ENCODE measurements at places on chromosomes 7 and 10. TPM values are rescaled to one million over a fixed set of nuclear protein-coding genes. Genes with fewer than 3 reads are reported as not detected.

- no peak for DNase-seq
- peaks cover 51% of the 10 kb centered on the region for H3K36me3 ChIP-seq
- H3K4me3 ChIP-seq = no peak overlapping the region
- no peaks in the 10 kb centered on the region for H3K27me3 ChIP-seq
Observed at GRCh38 chr10:6234371-6234770, 31.6 kb downstream of the PFKFB3 start.

Gene KCNH2
- total RNA-seq = 1.7 TPM

- no peaks in the 10 kb centered on the region for H3K27me3 ChIP-seq
- no peaks in the 10 kb centered on the region for H3K36me3 ChIP-seq
- H3K27ac ChIP-seq = no peak overlapping the region
- DNase-seq = no peak
Observed at GRCh38 chr10:5552376-5553321, 27.9 kb downstream of the CALML3 start.

GRCh38 chr10:103492655-103493261, 747 bp upstream of the NEURL1 start:
- H3K27ac ChIP-seq = no peak overlapping the region
- H3K4me3 ChIP-seq = no peak overlapping the region
- no peaks in the 10 kb centered on the region for H3K36me3 ChIP-seq
- no peak for DNase-seq

GRCh38 chr10:47164126-47164799, 135.7 kb upstream of the GDF10 start:
- H3K36me3 ChIP-seq = no peaks in the 10 kb centered on the region
- H3K27ac ChIP-seq = no peak overlapping the region
- no peak for DNase-seq
- H3K27me3 ChIP-seq = no peaks in the 10 kb centered on the region
- H3K4me3 ChIP-seq = no peak overlapping the region
- H3K4me1 ChIP-seq = peaks cover 7% of the 10 kb centered on the region

- no peak overlapping the region for H3K27ac ChIP-seq
- H3K27me3 ChIP-seq = no peaks in the 10 kb centered on the region
- no peaks in the 10 kb centered on the region for H3K36me3 ChIP-seq
- no peak overlapping the region for H3K4me3 ChIP-seq
- H3K4me1 ChIP-seq = no peaks in the 10 kb centered on the region
Observed at GRCh38 chr10:33635967-33636515, 301.6 kb upstream of the NRP1 start.

- peak; percentile 15 for DNase-seq
- H3K4me3 ChIP-seq = no peak overlapping the region
- H3K4me1 ChIP-seq = no peaks in the 10 kb centered on the region
- no peaks in the 10 kb centered on the region for H3K36me3 ChIP-seq
- no peaks in the 10 kb centered on the region for H3K27me3 ChIP-seq
Observed at GRCh38 chr7:51009716-51010496, 227.2 kb upstream of the GRB10 start.

- H3K36me3 ChIP-seq = no peaks in the 10 kb centered on the region
- H3K4me3 ChIP-seq = no peak overlapping the region
- peak; percentile 95 for DNase-seq
- no peak overlapping the region for H3K27ac ChIP-seq
Observed at GRCh38 chr10:129694691-129695243, 227.7 kb downstream of the MGMT start.

Gene DDC
- total RNA-seq = 2.1 TPM

DNA sequence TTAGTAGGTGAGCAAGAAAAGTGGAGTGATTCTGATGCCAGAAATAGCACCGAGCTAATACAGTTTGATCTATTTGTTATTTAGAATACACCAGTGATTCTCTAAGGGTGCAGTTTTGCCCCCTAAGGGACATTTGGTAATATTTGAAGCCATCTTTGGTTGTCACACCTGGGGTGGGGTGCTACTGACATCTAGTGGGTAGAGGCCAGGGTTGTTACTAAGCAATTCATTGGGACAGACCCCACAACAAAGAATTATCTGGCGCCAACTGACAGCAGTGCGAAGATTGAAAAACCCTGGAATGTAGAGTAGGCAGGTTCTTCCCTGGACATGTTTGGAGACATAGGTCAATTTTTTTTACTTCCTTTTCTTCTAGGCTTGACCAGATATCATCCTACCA, 14.6 kb downstream of the PALS2 start:
- no peaks in the 10 kb centered on the region for H3K4me1 ChIP-seq
- no peak overlapping the region for H3K27ac ChIP-seq
- H3K36me3 ChIP-seq = no peaks in the 10 kb centered on the region
- no peak overlapping the region for H3K4me3 ChIP-seq
- no peaks in the 10 kb centered on the region for H3K27me3 ChIP-seq

DNA sequence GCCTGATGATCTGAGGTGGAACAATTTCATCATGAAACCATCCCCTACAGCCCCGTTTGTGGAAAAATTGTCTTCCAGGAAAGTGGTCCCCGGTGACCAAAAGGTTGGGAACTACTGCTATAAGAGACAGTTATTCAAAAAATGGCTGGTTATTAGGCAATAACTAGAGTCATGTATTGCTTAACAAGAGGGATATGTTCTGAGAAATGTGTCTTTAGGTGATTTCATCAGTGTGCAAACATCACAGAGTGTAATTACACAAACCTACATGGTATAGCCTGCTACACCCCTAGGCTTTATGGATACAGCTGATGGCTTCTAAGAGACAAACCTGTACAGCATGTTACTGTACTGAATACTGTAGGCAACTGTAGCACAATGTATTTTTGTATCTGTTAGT, 71.3 kb upstream of the CSTF2T start:
- H3K4me3 ChIP-seq = no peak overlapping the region
- H3K4me1 ChIP-seq = no peaks in the 10 kb centered on the region
- H3K27ac ChIP-seq = no peak overlapping the region
- no peak for DNase-seq
- H3K36me3 ChIP-seq = no peaks in the 10 kb centered on the region

- no peak overlapping the region for H3K27ac ChIP-seq
- H3K4me1 ChIP-seq = peaks cover 16% of the 10 kb centered on the region
- peak; percentile 65 for DNase-seq
- no peak overlapping the region for H3K4me3 ChIP-seq
- H3K27me3 ChIP-seq = no peaks in the 10 kb centered on the region
Observed at GRCh38 chr10:4650582-4650981, 175.4 kb upstream of the AKR1E2 start.

DNA sequence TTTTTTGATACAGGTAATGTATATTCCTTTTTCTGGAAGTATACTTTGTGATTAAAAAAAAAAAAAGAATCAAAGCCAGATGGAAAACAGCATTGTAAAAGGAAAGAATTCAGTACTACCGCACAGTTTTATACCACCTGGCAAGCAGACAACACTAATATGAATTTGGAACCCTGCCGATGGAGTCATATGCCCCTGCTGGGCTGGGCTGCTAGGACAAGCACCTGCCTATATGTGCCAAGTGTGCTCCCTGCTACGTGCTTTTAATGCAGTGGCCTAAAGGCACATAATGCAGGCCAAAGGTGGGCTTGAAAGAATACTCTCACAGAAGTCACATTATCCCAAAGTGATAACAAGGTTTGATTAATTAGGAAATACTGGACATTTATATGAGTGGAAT, 29.8 kb upstream of the WAC start:
- H3K27ac ChIP-seq = no peak overlapping the region
- H3K36me3 ChIP-seq = no peaks in the 10 kb centered on the region
- no peaks in the 10 kb centered on the region for H3K4me1 ChIP-seq

DNA sequence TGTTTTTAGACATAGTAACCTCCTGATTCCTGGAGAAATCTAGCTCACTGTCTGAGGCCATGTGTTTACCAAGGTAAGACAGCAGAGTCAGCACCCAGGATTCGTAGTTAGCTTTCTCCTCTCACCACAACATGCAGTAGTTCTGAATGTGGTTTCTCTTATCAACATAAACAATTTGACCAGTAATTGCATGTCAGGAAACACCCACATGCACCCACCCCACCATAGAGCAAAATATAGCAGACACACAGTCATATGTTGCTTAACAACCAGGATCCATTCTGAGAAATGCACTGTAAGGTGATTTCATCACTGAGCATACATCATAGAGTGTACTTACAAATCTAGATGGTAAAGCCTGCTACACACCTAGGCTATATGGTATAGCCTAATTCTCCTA, 1004.0 kb downstream of the ANKRD7 start:
- DNase-seq = no peak
- no peak overlapping the region for H3K27ac ChIP-seq
- no peak overlapping the region for H3K4me3 ChIP-seq
- H3K4me1 ChIP-seq = no peaks in the 10 kb centered on the region
- no peaks in the 10 kb centered on the region for H3K36me3 ChIP-seq

DNA sequence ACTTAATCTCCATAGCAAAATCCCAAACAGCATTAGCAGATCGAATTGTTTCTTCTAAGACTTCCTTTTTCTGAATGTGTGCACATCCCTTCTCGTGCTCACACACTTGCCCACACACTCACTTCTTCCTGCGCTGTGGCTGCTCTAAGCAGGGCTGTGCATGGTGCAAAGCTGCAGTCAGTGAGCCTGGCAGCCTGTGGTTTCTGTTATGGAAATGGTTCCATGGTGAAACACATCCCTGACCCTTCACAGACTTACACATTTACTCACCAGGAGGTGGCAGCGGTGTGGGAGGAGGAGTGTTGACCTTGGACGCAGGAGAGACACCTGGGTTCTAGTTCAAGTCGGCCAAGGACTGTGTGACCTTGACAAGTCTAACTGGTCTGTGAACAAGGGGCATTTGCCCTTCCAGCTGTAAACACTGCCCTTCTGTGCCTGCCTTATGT, 24.9 kb downstream of the MTURN start:
- DNase-seq = no peak
- peak overlapping the region; percentile 9 for H3K27ac ChIP-seq
- H3K27me3 ChIP-seq = no peaks in the 10 kb centered on the region
- peaks cover 1% of the 10 kb centered on the region for H3K4me1 ChIP-seq
- H3K4me3 ChIP-seq = no peak overlapping the region

Gene CALCR
- 0.12 TPM for total RNA-seq
